ENCODE measurements at places on chromosomes 7 and 10.

DNA sequence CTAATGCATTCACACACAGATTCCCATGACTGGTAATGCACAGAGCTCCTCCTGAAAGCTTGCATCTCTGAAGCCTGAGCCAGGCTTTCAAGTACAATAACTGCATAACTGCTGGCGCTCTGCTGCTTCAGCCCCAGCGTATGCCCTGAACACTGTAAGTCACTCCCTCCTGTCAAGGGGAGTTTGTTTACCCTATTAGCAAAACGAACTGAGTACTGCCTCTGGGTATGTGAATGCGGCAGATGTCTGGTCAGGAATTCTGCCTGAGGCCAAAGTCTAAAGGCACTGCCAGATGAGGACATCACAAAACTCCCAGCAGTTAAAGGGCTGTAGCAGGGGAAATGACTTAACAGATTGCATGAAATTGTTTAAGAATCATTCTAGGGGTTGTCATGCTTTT lies 97.7 kb downstream of the NRCAM start:
- DNase-seq = peak; percentile 63

GRCh38 chr10:43314626-43315495 lies 48.0 kb upstream of the RASGEF1A start:
- DNase-seq = no peak

DNA sequence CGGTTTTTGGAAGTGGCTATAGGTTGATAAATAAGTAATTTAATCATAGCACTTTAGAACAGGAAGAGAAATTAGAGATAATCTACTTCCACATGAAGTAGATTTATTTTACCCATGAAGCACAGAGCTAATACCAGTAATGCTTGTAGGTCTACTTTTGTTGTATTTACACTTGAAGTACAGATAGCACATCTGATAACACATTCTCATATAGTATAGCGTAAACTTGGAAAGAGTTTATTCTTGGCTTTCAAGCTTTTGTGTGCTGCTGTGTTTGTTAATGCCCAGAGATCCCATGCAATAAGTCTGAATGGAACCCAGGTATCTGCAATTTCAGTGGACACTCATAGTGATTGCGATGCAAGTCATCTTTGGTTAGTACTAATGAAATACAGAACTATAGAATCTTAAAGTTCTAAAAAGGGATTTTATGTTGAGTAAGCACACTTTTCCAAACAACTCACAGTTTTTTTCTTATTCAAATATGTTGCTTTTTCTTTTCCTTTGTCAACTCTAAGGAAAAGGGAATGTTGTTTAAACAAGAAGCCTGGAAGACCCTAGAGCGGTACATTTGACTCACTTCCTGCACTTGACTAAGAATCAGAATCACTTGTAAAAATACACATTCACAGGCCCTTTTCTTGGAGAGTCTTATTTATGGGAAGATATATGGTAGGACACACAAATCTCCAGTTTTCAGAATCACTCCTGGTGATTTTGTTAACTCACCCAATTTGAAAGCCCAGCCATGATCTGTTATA lies 105.8 kb downstream of the GNAI1 start:
- no peak for DNase-seq

GRCh38 chr10:127949831-127950230 lies 42.9 kb downstream of the PTPRE start:
- DNase-seq = no peak

DNA sequence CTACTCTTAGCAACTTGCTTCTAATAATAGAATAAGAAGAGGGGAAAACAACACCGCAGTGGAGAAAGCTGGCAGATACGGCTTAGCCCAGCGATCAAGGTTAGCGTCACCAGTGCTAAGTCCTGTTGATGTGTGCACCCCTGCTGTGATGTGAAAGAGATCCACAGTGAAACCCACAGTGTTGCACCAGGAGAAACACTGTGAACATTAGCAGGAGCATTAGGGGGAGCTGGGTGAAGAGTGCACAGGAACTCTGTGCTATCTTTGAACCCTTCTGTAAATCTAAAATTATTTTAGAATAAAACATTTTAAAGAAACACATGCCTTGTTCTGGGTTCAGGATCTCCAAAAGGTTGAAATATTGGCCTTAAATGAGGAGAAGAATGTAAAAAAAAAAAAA lies 154.1 kb upstream of the UNC5B start:
- DNase-seq = no peak

- DNase-seq = peak; percentile 25
Measured at GRCh38 chr10:44873160-44873559, 38.0 kb upstream of the TMEM72 start.

DNA sequence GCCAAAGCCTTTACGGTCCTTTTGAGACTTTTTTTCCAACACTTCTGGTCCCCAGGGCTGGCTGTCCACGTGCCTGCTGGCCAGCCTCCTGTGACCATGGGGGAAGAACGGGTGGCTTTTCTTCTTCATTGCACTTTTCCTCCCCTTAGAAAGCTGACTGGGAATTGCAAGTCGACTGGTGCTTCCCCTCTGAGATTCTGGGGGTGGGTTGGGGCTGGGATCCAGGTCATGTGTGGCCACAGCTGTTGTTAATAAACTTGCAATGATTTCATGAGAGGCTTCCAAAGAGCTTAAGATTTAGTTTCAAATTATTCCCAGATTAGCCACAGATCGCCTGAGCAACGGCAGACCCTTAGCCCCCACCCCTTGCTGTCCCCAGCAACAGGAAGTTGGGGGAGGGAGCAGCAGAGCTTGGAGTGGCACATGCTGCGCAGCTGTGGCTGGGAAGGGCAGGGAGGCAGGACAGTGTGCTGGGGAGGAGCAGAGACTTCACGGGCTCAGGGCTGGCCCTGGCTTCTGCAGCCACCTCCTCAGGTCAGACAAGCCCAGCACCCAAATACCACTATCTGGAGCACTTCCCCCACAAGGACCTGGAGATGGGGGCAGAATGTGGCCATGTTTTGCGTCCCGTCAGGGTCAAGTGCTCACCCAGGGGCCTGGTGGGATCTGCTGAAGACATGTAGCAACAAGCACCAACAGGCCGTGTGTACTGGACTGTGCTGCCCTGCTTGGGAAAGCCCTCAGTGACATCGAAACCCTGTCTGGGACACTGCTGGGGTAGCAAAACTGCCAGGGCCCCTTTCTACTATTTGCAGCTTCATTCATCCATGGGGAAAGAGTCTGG lies 147.1 kb downstream of the RNF216 start:
- DNase-seq = peak; percentile 98

- peak; percentile 32 for DNase-seq
Measured at GRCh38 chr10:34732926-34733325, 82.2 kb downstream of the PARD3 start.

GRCh38 chr10:119006451-119007210 lies 22.9 kb upstream of the NANOS1 start:
- DNase-seq = peak; percentile 97

DNA sequence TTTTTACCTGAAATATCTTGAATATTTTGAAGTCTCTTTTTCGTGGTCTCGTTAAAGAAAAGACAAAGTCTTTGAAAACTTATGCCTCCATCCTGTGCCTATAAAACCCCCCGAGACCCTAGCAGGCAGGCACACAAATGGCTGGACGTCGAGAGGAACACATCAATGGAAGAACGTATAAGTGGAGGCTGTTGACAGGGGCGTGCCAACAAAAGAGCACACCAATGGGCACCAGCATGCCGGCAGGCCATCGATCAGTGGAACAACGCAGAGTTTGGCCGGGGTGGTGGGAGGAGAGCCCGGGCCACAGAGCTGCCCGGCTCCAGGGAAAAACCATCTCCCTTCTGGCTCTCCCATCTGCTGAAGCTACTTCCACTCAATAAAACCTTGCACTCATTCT lies 24.7 kb downstream of the ENKUR start:
- no peak for DNase-seq

- no peak for DNase-seq
Measured at GRCh38 chr7:156003220-156004162, 191.2 kb upstream of the SHH start.

DNA sequence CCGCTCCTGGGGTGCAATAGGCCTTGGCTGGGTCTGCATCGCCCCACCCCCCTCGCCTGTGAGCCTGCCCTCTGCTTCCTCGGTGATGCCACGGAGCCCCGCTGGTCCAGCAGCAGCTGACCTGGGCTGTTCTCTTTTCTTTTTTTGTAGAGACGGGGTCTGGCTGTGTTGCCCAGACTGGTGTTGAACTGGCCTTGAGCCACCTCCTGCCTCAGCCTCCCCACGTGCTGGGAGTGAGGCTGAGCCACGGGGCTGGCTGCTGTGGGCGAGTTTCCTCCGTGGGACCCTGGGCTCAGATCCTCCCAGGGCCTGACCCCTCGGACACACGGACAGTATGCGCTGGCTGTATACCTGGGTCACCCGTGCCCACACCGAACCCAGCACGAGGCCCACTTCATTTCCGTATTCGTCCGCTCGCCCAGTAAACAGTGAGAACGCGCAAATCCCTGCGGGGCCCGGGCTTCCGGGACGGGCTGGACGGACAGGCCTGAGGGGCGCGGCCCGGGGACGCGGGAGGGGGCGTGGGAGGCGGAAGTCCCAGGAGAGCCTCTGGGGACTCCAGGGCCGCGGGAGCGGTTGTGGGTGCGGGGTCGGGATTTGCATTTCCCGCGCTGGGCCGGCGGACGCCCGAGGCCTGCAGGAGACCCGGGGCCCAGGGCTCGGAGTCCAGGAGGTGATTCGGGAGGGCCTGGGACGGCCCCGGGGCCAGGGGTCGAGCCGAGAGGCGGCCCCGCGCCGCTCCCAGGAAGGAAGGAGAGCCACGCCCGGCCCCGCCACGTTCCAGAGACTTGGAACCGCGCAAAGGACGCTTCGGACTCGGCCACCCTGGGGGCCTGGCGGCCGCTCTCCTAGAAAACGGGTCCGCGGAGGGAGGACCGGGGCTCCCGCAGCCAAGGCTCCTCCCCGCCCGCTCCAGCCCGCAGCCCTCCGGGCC lies 57.7 kb upstream of the DNAJB6 start:
- peak; percentile 20 for DNase-seq

- peak; percentile 39 for DNase-seq
Measured at GRCh38 chr7:43834463-43835251, 34.7 kb downstream of the MRPS24 start.

DNA sequence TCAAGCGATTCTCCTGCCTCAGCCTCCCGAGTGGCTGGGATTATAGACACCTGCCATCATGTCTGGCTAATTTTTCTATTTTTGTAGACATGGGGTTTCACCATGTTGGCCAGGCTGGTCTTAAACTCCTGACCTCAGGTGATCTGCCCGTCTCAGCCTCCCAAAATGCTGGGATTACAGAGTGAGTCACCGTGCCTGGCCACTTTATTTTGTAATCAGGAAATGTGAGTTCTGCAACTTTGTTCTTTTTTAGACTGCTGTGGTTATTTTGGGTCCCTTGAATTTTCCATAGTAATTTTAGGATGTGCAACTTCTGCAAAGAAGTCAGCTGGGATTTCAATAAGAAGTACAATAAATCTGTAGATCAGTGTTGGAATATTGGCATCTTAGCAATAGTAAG lies 96.8 kb downstream of the CYTH3 start:
- DNase-seq = peak; percentile 77

DNA sequence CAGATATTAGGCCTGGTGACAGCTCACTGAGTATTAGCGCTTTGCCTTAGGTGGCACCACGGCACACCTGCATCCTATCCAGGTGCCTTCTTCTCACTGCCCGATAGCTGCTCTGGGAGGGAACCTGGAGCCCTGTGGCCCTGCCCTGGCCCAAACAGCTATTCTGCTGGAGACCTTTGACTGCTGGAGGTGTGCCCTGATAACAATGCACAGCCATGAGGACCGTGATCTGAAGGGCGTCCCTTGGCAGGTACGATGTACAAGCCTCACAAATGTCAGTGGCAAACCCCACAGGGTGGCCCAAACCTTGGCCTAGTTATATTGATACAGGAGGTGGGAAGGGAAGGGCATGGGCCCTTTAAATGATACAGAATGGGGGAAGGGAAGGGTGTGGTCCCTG lies 259.5 kb downstream of the GRID1 start:
- no peak for DNase-seq

- no peak for DNase-seq
Measured at GRCh38 chr7:153939177-153939576, 113.0 kb upstream of the DPP6 start.

DNA sequence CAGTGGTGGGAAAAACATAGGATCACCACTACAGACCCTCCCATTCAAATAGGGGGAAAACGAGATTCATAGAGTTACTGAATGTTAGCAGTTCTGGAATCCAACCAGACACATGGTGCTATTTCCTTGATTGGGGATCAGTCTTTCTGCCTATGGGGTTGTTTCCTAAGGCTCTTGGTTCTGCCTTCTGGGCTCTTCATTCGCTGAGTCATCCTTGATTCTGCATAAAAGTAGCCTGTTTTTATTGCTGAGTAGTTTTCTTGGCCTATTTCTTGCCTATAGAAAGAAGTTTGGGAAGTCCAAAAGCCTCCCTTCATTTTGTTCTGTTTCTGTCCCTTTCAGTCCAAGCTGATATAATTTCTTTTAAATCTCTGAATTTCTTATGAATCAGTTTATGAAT lies 99.3 kb upstream of the OIT3 start:
- peak; percentile 44 for DNase-seq

- DNase-seq = no peak
Measured at GRCh38 chr7:147106746-147107145, 990.1 kb downstream of the CNTNAP2 start.

- DNase-seq = peak; percentile 36
Measured at GRCh38 chr7:139995017-139995915, 67.5 kb downstream of the PARP12 start.

DNA sequence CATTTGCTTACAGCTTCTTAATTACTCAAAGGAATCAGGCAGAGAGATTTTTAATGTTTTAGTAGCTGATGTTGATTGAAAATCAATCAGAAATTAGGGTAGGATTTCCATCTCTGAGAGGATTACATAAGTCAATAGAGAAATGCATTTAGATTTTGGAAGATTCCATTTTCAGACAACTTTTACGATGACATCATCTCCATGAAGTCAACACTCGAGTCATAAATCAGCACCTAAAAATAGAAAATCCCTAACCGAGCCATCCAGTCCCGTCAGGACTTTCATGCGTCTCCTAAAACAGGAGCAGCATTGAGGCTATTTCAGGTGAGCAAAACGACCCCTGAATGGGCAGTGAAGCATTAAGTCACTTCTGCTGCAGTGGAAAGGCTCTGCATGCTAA lies 279.7 kb upstream of the RNF32 start:
- DNase-seq = no peak

DNA sequence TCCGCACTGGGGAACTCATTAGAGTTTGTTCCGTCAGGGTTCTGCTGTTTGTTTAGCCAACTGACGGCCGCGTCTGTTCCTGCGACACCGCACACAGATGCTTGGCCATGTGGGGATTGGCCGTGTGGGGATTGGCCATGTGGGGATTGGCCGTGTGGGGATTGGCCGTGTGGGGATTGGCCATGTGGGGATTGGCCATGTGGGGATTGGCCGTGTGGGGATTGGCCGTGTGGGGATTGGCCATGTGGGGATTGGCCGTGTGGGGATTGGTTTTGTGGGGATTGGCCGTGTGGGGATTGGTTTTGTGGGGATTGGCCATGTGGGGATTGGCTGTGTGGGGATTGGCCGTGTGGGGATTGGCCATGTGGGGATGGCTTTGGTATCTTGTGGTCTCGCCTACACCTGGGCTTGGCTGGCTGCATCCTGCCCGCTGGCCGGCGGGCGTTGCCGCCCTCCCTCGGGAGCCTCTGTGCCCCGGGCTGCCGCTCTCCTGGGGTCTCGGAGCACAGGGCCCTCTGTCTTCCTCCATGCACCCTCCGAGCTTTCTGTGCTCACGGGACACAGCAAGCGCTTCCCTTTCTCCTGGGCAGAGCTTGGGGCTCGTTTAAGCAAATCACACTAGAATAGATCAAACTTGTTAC lies 62.5 kb downstream of the NKX6-2 start:
- no peak for DNase-seq

GRCh38 chr10:23364378-23364777 lies 19.8 kb upstream of the C10orf67 start:
- DNase-seq = no peak

GRCh38 chr10:102111276-102111675 lies 8.9 kb downstream of the LDB1 start:
- DNase-seq = no peak

GRCh38 chr7:105164751-105165150 lies 150.7 kb downstream of the KMT2E start:
- DNase-seq = no peak

Data from AG10803 (cell line).